ENCODE measurements at places on chromosomes 7 and 10.

- DNase-seq, result no peak
These were observed 28.0 kb downstream of the TMEM270 start for GRCh38 chr7:73888959-73889358.

DNA sequence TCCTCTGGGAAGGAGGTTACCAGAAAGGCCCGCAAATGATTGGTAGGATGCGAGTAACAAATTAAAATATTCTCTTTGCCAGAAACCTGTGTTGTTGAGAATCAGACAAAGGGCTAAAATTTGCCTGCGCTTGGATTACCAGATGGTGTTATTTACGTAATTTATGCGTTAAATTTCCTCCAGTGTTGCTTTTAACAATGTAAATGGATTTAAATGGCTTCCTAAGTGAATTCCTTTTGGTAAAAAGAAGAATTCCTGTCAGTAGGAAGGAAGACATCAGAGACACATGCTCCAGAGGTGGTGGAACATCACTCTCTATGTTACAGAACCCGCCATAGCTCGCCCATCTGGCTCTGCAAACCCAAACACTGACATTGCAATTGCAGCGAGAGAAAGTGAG lies 520.6 kb downstream of the GALNT17 start:
- DNase-seq, result no peak

- DNase-seq, result no peak
These were observed 101.6 kb upstream of the FAM171A1 start for GRCh38 chr10:15472431-15473395.

DNA sequence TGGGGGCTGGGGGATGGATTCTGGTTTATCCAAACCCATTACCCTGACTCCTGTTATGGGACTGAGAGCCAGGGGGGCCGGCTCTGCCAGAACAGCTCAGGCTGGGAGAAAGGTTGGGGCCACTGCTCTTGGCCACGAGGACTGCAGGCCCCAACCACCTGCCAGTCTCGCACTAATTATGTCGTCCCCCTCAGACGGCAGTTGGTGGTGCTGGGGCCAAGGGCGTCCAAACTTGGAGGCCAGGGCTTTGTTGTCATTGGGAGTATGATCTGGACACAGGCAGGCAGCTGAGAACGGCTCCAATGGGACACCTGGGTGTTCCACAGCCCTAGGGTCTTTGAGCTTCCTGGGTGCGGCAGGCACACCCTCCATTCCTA lies 34.7 kb downstream of the DRGX start:
- DNase-seq, result no peak

GRCh38 chr10:86967481-86967941 lies 771 bp upstream of the ADIRF start:
- DNase-seq, result no peak

DNA sequence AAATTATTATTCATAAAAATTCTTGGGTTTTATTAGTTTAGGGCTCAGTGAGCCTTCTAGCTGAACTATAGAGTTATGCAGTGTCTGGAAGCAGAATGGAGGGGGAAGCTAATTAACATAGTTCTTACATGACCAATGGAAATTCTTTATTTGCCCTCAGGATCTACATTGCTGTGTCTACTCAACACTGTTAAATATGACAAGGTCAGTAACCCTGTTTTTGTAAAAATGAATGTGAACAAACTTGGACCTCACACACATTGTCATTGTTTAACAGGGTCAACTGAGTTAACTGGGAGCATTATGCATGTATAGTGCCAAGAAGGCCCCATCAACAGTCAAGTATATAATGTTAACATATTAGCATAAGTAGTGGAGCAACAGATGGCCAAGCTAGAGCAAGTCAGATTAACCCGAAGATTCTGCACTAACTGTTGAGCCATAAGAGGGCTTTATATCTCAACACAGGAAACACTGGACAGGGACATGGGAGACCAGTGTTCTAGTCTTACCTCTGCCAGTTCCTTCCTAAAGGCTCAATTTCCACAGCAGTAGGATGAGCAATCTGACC lies 122.5 kb upstream of the SEM1 start:
- no peak for DNase-seq

- no peak for DNase-seq
These were observed 77.8 kb downstream of the TEX36 start for GRCh38 chr10:125605167-125605566.
